ENCODE measurements at places on chromosomes 12 and 14.

DNA sequence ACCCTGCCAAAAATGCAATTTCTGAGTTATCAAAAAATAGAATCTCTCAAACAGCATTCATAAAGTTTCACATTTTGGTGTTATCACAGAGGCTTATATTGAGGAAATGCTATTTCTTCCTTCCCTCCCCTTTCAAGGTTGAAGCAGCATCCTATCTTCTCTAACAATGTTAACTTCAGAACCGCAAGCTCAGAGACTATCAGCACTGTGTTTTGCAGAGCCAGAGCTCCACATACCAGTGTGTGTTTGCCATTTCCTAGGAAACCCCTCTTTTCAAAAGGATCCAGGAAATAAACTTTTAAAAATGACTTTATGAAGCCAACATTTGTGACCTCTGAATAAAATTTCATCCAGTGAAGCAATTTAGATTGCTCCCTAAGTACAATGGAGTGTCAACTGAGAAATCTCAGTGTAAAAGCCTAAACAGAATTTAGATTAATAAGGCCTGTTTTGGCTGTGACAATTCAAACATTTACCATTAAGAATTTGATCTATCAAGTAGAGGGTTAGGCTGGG is 332.6 kb downstream of the NOVA1 start:
- no peak for DNase-seq

DNA sequence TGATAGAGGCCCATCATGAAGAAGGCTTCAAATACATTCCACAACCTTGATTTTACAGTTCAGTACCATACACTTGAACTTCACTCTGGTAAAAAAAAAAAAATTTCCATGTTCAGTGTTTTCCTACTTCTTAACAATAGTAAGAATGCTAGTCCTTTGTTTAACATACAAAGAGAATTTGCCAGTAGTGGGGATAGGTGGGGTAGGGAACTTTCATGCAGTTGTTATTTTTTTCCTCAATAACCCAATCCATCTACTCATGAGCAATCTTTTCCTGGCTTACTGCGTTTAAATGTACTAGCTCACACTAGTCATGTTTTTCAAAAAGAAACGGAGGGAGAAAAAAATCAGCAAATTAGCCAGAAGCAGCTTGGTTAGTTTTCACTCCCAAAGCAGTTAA is 206.1 kb downstream of the PRKD1 start:
- no peak for DNase-seq

DNA sequence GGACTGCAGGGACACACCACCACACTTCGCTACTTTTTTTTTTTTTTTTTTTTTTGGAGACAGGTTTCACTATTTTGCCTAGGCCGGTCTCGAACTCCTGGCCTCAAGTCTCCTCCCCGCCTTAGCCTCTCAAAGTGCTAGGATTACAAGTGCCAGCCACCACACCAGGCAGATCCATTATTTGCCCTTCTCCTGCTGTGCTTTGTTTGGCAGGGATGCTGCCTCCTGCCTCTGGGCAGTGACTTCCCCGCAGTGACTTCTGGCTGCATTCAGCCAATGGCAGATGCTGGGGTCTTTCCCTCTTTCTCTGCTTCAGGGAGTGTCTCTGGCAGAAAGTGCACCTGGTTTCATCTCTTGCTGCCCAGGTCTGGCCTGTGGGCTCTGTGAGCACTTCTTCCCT is 6.7 kb upstream of the MORN3 start:
- no peak for DNase-seq

GRCh38 chr12:6778217-6778573 is 5.9 kb downstream of the LAG3 start:
- DNase-seq = no peak

- no peak for DNase-seq
These were observed 49.2 kb downstream of the ANAPC7 start for GRCh38 chr12:110354172-110354780.

DNA sequence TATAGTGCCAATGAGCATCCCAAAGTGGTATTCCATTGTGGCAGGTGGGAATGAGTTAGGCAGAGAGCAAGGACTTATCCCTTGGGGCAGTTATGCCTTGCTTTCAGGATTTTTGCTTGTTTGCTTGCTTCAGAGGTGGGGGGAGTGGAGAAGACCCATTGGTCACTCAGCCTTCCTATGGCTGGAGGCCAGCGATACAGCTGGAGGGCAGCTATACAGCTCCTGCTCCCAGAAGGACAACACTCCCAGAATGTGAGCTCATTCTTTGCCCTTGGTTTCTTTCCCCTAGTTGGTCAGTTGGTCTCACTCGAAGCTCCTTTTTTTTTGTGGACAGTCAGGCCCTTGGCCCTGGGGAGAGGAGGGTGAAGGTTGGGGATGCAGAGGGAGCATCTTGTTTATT is 14.5 kb downstream of the KRT83 start:
- DNase-seq = no peak

- DNase-seq = no peak
These were observed 39.6 kb downstream of the CCDC85C start for GRCh38 chr14:99564256-99564925.

DNA sequence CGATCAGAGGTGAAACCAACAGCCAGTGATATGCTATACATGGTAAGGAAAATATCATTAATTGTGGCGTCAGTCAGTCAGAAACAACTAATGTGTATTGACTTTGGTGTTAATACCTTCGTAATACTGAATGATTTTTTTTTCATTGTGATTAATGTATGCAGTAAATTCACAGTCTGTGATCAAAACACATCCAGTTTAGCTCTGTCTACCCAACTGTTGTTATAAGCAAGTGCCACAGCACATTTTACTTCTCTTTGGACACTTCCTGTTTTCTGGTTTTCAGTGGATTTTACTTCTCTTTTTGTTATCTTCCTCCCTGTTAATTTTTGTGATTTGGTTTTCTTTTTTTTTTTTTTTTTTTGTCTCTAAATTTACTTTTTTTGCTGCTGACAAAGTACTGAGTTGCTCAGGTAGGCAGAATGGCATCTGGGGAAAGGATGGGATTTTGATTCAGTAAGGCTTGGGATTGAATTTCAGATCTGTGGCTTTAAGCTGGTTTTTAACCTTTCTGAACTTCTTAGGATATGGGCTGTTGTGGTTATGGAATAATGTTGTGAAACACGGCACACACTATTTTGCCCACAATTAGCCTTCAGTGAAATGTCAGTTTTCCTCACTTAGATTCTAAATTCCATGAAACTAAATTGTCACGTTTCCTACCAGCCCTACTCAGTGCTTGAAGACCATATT is 604 bp downstream of the GLIPR1 start:
- no peak for DNase-seq

DNA sequence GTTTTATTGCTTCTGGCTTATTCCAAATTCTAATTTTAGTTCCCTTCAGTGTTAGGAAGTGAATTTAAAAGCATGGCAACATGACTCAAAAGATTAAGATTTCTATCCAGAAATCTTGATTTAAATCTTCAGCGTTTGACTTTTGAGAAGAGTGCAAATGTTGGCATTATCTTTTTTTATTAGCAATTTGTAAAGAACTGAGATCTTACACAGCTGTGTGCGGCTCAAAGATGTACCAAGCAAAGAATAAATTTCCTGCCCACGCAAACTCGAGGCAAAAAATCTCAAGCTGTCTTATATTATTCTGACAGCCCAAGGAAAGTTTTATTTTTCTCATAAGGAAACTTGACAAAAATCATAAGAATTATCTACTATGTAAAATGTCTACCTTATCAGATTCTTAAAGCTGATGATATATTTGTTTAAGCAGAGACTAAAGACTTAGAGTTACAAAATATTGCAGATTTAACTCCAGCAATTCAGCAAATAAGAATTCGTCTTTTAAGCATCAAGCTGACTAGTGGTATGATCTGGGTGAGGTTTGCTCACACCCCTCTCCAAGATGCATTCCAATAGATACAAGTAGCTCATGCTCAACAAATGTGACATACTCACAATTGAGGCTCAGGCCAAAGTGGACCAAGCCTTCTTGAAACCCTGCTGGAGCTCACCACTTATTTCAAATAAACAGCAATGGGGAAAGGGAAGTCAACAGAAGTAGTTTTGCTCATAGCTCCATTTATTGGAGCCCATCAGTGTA is 47.4 kb upstream of the POC1B start:
- no peak for DNase-seq

DNA sequence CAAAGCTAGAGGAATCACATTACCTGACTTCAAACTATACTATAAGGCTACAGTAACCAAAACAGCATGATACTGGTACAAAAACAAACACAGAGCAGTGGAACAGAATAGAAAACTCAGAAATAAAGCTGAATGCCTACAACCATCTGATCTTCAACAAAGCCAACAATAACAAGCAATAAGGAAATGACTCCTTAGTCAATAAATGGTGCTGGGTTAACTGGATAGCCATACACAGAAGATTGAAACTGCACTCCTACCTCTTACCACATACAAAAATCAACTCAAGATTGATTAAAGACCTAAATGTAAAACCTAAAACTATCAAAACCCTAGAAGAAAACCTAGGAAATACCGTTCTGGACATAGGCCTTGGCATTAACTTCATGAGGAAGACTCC is 182.6 kb upstream of the CNOT2 start:
- no peak for DNase-seq

DNA sequence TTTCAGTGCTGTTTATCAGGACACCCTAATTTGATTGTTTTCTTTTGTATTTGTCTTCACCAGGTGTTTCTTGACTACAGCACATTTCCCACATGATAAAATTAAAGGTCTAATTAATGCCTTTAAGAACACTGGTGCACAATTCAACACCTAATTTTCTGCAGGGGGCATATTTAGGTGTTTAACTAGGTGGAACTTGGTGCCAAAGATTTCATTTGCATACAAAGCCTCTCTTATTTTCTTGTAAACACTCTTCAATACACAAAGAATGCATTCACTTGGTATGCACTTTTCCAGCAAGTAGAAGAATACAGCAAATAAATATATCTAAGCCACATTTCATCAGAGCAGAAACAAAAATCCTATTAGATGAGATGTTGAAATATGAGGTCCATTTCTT is 646.2 kb upstream of the FOXG1 start:
- no peak for DNase-seq

DNA sequence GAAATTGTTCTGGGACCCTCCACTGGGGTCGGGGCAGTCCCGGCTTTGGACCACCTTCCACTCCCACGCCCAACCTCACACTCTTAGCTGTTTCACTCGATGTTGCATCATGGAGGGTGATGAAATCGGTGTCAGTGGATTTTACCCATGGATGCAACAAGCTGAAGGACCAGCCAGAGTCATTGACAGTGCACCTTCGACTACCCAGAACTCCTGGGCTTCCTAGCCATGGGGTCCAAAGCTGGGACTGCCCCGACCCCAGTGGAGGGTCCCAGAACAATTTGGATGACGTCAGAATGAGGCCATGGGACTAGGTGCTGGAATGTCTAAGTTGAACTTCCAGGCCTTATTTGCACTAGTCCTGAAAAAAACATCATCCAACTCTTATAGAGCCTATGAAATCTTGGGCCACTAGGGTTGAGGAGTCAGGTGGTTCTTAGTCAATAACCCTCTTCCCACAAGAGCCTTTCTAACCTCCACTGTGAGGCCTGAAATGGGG is 882 bp upstream of the IL23A start:
- no peak for DNase-seq

DNA sequence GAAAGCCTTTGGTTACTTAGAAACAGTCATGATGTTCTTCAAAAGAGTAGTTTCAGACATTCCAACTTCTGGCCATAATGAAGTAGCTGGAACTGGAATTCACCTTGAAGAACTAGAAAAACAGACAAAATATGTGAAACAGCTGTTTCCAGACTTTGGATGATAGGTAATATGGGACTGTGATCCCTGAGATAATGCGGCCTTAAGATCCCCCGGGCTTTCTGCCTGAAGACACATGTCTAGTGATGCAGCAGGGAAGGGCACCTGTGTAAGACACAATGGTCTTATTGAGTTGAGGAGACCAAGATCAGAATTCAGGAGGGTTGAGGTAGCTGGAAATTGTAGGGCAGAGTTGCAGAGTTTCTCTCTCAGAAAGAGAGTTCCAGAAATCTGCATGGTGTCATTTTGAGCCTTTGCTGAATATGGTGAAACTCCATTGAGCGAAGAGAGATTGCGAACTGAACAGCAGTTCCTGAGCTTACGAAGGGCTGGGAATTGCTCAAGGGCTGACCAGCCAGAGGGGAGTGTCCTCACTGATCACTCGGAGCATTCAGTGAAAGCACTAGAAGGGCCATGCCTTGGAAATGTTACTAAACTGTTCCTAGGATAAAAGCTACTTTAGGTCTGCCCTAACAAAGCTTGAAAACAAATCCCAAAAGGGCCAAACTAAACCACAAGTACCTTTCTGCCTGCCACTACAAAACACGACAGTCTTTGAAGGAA is 41.7 kb upstream of the FRS2 start:
- no peak for DNase-seq

DNA sequence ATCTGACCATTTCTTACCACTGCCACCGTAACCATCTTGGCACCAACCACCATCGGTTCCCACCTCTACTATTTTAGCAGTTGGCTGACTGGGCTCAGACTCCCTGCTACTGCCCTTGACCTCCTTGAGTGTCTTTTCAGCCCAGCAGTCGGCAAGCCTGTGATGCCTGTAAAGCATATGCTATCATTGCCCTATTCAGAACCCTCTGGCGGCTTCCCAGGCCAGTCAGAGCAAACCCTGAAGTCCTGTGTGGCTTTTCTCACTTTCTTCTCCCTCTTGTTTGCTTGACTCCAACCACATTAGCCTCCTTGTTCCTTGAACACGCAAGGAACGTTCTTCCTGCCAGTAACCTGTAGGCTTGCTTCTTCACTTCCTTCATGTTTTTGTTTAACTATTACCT is 6.2 kb downstream of the IRAK3 start:
- no peak for DNase-seq

GRCh38 chr14:29310210-29310609 is 543.6 kb downstream of the FOXG1 start:
- DNase-seq = no peak

DNA sequence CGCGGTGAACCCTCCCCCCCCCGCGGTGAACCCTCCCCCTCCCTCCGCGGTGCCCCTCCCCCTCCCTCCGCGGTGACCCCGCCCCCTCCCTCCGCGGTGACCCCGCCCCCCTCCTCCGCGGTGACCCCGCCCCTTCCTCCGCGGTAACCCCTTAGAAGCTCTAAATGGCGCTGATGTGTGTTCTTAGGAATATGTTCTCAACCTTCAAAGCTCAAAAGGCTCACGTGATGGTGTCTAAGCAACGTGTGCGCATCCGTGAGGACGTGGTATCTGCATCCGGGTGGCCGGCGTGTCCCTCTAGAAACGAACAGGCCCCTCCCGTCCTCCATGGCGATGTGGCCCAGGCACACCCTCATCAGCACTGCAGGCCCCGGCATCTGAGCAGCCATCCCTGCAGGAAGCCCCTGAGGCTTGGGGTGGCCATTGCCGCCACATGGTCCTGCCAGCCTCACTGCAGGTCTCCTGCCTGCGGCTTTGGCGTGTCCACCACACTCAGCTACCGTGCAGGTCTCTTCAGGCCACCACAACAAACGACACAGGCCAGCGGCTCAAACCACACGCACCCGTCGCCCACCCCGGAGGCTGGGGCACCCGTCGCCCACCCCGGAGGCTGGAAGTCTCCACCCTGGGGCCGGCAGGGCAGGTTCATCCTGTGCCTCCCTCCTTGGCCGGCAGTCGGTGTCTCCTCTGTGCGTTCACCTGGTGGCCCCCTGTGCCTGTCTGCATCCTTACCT is 14.5 kb upstream of the FBRSL1 start:
- DNase-seq = no peak

All from GM12864 (cell line).